Stimulated activated CD8-positive, alpha-beta memory T cell treated with anti-CD3 and anti-CD28 coated beads, Interleukin-15, amount 100 ng/mL, for 48 hours (primary cell): ENCODE measurements at places on chromosomes 5 and 9.

DNA sequence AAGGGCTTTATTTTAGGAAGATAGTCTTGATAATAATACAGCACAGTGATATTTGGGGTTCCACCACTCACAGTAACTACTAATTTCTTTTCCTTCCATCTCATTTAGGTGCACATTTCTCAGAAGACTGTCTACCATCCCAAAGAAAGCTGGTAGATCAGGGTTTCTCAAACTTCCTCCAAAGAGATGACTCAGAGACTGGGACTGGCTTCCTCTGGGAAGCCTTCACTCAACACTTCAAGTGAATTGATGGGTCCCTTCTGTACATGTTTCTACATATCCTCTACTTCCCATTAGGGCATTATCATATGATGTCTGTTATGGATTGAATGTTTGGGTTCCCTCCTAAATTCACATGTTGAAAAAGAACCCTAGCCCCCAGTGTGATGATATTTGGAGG, 138.5 kb downstream of the SPOCK1 start:
- DNase-seq = no peak

GRCh38 chr5:142609142-142609541, 76.7 kb downstream of the FGF1 start:
- no peak for DNase-seq

GRCh38 chr9:113568081-113568435, 104.5 kb downstream of the RGS3 start:
- DNase-seq = no peak

DNA sequence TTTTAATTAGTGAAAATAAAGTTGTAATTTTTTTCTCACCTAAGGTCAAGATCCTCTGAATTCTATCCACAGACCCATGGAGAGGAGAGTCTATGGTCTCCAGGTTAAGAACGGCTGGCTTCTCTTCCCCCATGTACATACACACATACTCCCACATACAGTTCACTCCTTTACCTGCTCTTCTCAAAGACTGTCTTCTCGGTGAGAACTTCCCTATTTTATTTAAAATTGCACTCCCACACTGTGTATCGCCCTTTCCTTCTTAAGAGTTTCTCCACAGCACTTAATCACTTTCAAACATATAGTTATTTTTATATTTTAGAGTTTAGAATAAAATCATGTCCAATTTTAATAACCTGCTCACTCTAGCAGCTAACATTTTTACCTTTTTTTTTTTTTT, 3.6 kb upstream of the JADE2 start:
- no peak for DNase-seq

DNA sequence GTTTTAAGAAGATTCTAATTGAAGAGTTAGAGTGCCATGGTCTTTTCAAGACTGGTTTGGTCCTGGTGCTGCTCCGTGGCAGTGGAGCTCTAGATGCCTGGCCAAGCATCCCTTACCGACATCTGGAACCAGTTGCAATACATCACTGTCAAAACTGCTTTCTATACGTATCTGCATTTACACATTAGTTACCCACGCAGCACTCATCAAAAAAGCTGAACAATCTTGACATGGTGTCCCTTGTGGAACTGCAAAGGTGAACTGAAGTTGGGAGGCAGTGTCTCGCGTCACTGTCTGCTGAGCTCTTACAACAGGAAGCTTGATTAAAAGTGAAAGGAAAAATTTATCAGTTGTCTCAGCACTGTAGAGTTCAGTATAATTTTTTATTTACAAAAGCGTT, 82.6 kb downstream of the PBX3 start:
- peak; percentile 21 for DNase-seq

DNA sequence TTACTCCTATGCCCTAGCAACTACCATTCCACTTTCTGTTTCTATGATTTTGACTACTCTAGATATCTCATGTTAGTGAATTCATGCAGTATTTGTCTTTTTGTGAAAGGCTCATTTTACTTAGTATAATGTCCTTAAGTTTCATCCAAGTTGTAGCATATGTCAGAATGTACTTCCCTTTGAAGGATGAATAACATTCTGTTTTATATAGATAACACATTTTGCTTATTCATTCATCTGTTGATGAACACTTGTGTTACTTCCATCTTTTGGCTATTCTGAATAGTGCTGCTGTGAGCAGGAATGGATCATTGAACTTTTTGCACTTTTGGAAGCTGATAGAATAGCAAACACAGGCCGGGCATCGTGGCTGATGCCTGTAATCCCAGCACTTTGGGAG, 140.2 kb upstream of the MYO10 start:
- DNase-seq = no peak

DNA sequence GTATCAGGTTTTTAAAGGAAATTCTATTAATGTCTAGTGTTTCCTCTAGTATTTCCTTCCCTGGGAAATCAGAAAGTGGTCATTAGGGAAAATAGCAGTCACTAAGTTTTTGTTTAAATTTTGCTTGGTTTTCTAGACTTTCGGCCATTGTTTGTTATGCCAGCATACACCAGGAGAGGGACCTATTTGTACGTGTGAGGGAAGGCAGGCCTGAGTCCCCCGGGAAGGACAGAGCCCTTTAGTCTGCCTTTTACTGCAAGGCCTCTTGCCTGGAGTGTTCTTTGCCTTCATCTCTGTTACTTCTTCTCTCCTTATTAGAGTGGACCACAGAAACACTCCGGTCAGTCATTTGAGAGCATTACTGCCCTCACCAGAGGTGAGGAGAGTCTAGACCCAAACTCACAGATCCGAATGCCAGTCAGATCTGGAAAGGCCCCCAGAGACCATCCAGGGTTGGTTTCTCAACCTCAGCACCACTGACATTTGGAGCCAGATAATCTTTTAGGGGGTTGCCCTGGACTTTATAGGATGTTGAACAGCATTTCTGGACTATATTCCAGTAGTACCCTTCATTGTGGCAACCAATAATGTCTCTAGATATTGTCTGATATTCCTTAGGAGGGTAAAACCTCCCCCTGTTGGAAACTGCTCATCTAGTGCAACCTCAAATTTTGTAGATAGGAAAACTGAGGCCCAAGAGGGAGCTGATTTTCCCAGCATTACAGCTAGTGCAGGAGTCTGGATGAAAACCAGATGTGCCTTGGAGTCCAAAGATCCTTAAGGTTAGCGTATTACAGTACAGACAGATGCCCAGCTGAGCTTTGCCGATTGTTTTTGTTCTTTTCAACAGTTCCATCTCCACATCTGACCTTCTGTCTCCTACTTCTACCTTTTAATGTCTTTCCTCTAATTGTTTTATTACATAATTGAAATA, 93.0 kb upstream of the NIPAL4 start:
- DNase-seq = no peak

DNA sequence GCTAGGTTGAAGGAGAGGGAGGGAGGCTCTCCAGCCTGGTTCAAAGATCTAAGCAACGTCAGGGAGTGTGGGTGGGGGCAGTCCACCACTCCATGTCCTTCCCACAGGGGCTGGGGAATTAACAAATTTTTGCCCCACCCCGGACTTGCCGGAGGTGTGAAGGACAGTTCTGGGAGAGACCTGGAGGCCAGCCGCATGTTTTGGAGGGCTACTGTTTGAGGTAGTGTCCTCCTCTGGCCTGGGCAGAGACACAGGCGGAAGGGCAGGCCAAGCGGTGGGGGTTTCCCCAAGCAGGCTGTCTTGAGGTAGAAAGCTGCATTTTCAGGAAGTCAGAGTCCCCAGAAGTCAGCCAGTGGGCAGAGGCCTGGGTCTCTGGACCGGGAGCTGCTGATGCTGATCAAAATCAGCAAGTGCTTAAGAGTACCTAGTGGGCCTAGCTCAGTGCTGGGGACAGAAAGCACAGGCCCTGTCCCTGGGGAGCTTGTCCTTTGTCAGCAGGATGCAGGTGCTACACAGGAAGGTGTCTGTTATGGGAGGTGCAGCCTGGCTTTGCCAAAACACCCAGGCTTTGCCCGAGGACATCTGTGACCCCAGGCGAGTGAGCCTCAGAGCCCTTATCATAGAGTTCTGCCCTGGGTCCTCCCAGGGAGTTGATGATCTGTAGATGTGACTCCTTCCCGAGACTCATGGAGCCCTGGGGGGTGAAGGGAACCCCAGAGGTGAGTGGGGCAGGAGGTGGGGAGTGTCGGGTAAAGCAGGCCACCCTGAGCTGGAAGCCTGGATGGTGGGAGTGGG, 18.5 kb downstream of the JADE2 start:
- no peak for DNase-seq

- no peak for DNase-seq
Observed at GRCh38 chr5:62386824-62387223, 16.9 kb downstream of the DIMT1 start.

- no peak for DNase-seq
Observed at GRCh38 chr5:83340511-83340918, 131.0 kb upstream of the VCAN start.

DNA sequence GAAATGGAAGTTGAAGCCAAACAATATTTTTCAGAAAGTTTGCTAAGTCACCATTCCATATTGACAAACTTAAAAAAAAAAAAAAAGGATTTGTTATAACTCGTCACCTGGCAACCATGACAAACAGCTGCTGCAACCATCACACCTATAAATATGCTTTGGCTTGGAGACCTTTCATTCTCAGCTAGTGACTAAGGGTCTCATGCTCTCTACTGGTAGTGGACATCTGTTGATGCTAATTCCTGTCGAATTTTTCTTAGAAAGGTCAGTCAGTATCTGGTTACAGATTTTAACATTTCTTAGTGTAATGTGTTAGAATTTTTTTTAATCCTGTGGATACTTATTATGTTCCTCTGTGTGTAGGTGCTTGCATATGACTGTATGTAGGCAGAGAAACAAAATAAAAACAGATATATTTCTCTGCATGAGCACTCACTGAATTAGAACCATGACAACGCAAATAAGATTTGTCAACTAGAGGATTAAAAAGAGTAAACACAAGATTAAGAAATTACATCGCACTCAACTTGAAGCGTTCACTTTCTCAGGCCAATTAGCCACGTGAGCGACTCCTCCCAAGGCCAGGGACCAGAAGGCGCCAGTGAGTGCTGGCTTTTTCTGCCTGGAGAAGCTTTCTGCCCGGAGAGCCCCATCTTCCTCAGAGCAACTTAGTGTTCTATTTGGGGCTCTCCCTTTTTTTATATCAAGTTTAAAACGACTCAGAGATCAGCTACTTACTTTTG, 27.0 kb upstream of the ZNF622 start:
- no peak for DNase-seq

DNA sequence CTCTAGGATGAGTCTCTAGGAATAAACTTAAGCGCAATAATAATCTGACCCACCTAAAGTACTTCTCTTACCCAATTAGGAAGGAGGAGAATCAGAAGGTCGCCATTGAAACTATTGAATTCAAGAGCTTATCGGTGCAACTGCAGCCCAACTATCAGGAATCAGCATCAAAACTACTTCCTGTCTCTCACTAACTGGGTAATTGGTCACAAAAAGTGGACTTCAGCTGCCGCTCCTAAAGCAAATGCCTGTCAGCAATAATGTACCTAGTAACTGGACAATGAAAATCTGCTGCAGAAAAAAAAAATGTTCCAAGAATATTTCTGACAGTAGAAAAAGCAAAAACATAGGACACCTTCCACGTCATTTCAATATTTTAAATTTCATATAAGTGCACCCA, 3.3 kb downstream of the OR1L8 start:
- DNase-seq = no peak

GRCh38 chr9:135240871-135241311, 153.4 kb downstream of the OLFM1 start:
- no peak for DNase-seq

- no peak for DNase-seq
Observed at GRCh38 chr5:15566789-15567188, 66.8 kb downstream of the FBXL7 start.

DNA sequence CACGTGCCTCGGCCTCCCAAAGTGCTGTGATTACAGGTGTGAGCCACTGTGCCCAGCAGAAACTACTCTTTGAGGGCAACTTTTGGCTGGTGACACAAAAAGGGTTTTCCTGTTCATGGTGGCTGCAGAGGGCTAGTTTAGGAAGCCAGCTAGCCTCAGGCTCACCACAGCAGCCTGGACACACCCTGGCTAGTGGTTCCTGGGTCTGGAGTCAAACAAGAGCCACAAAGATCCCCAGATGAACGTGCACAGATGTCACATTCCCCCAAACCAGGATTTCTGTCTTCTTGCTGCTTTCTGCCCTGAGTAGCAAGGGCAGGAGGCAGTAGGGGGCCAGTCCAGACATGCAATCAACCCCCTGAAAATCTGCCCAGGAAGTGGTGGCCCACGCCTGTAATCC, 6.8 kb downstream of the HBEGF start:
- no peak for DNase-seq

- DNase-seq = no peak
Observed at GRCh38 chr5:1359031-1359645, 14.2 kb upstream of the CLPTM1L start.

DNA sequence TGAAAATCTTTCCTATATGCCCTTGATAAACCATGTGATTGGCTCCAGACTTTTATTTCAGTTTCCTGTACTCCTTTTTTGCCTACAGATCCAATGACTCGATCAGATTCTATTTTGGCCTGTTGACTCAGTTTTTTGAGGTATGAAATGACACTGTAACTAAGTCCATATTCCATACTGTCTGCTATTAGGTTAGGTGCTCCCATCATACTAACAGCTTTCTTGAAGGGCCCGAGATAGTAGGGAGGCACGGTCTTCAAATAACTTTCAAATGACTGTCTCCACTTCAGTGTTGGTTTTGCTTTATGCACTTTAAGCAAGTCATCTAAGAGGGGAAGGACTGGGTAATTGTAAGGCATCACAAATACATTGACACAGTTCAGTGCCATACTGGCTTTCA, 295.4 kb upstream of the DAB2 start:
- no peak for DNase-seq

DNA sequence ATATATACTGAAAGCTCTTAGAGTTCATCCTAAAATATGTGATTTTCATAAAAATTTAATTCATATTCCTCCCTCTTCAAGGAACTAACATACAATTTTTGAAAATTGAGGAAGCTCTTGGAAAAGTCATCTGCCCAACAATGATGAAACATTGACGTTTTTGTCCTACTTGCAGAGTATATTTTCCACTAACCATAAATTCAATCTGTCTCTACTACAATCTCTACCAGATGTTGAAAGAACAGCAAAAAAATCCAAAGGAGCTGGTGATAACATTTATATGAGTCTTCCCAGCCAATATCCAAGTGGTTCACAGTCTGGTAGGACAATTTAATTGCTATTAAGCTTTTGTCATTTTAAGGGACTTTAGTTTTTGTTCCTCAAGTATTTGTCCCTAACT, 81.1 kb upstream of the NR3C1 start:
- no peak for DNase-seq

DNA sequence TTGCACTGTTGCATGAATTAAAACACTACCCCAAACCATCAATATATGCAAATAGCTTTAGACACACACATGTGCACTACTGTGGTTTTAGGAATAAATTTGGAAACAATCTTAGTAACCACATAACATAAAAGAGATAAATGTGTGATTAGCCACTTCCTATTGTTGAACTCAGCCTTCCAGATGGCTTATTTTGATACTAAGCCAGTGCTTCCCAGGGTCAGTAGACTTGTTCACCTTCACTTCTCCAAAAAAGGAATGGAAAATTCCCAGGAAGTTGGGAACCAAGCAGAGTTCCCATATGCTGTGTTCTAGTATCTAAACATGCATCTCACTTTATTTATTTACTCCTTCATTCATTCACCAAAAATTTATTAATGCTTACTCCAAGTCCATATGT, 47.8 kb downstream of the SVEP1 start:
- DNase-seq = no peak

- DNase-seq = no peak
Observed at GRCh38 chr5:56170557-56170956, 62.6 kb downstream of the ANKRD55 start.
